ENCODE measurements at places on chromosomes 7 and 10.

DNA sequence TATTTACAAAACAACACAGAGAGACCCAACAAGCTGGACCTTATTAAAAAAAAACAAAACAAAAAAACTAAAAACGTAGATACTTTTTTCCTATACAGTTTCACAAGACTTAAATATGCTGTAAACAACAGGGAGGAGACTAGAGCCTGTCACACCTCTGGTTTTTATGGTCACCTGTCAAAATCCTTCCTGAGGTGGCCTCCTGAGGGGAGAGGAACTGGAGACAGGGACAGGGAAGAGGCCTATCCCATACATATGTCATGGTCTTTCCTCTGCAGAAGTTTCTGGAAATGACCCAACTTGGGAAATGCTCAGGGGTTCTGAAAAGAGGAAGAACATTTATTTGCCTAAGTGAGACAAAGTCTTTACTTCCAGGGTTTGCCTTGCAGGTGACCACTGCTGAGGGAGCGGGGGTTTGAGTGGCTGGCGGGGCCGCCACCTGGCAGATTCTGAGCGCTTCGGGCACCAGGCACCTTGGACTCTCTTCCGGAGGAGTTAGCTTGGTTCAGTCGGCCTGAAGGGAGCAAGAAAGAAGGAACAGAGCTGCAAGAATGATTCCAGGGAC is 18.3 kb downstream of the CPA1 start:
- no peak for DNase-seq

DNA sequence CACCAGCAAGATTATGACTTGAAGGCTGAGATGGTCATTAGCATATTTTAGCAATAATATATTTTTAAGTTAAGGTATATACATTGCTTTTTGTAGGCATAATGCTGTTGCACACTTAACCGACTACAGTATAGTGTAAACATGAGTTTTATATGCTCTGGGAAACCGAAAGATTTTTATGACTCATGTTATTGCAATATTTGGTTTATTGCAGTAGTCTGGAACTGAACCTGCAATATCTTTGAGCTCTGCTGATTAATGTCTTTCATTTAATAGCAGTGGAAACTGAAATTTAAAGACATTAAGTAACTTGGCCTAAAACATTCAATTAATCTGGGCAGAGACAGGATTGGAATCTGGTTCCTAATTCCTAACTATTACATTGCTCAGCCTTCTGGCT is 266.7 kb upstream of the PLXDC2 start:
- DNase-seq, result no peak

- peak; percentile 68 for DNase-seq
Measured at GRCh38 chr10:22550732-22551131, 163.6 kb downstream of the PIP4K2A start.

- DNase-seq, result no peak
Measured at GRCh38 chr10:121102706-121103105, 251.5 kb downstream of the WDR11 start.

GRCh38 chr10:73017955-73018480 is 63.4 kb upstream of the PLA2G12B start:
- DNase-seq, result no peak

DNA sequence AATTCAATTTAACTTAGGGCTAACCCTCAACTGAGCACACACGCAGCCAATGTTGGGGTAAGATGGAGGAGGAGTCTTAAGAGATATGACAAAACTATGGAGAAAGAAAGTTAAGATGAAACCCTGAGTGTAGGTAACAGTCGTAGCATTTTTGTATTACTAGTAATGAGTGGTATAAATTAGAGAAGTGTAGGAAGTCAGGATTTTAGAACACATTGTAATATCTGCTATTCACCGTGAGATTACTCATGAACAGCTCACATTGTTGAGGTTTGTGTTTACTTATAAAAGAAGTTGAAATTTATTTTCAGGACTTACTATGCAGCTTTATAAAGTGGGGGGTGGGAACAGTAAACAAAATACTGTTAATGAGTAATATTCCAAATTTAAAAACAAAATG is 107.2 kb downstream of the ARHGAP21 start:
- DNase-seq, result no peak

- DNase-seq, result no peak
Measured at GRCh38 chr7:47310020-47310419, 271.9 kb downstream of the TNS3 start.

GRCh38 chr7:12737373-12737772 is 49.9 kb downstream of the ARL4A start:
- DNase-seq, result no peak

DNA sequence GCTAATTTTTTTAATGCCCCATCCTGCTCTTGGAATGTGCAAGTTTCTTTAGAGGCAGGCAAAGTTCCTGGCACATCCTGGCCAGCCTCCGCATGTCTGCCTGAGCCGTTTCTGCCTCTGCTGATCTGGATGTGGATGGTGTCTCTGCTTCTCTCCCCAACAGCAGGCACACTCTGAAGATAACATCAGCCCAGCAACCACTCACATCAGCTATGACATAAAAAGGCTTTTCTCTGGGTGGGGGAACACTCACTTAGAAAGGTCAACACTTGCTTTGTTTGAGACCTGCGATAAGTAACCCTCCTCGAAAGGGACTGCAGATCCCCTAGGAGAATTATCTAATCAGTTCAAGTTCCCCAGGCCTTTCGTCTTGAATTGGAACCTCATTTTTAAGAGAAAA is 142.9 kb downstream of the FGFR2 start:
- no peak for DNase-seq

- DNase-seq, result no peak
Measured at GRCh38 chr10:60650378-60650800, 127.9 kb upstream of the CDK1 start.

- no peak for DNase-seq
Measured at GRCh38 chr7:138091032-138091431, 14.8 kb downstream of the AKR1D1 start.

- DNase-seq, result no peak
Measured at GRCh38 chr7:137036768-137037167, 168.3 kb downstream of the CHRM2 start.

DNA sequence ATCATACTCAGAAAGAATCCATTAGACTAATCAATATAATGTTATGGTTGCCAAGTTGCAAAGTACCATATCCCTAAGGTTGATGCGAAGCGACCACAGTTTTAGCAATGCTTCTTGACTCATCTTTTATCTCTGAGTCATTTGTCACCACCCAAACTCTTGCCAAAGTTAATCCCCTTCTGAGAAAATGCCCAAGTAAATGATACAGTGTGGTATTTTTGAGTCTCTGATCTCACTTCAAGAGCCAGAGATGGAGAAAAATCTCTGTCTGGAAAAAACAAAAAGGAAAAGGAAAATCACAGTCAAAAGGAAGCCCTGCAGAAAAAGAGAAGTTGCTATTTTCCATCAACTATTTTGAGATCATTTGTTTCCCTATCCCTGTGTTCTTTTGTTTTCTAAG is 26.7 kb upstream of the OTUD1 start:
- no peak for DNase-seq

- peak; percentile 59 for DNase-seq
Measured at GRCh38 chr7:93055543-93056107, 62.2 kb downstream of the SAMD9 start.

GRCh38 chr7:107267138-107267537 is 98.3 kb downstream of the HBP1 start:
- no peak for DNase-seq

DNA sequence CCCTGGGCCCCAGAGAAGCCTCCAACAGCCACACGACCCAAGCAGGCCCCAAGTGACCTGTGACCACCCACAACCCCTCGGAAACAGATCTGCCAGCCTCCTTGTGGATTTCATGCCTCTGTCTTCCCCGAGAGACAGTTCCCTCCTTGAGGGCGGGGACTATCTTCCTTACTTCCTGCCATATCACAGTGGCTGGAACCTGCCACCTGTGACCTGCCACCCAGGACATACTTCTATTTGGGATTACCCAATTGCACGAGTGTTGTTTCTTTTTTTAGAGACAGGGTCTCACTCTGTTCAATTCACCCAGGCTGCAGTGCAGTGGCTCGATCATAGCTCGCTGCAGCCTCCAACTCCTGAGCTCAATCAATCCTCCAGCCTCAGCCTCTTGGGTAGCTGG is 25.9 kb downstream of the TNRC18 start:
- DNase-seq, result no peak

DNA sequence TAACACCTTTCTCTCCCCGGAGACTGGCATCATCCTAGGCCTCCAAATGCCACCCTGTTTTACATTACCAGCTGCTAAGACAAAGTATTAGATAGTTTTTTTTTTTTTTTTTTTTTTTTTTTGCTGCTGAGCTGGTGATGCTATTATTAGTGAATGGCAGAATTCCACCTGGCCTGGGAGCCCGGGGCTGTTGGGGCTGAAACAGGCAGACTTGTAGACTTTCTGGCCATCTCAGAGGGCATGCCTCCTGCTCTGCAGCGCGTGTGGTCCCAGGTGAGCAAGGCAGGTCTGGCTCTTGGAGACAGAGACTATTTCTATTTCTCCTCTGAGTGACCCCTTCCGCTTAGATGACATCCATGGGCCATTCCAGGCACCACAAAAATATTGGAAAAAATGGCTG is 104.2 kb downstream of the EMX2 start:
- DNase-seq, result no peak

GRCh38 chr7:54978364-54979116 is 40.3 kb upstream of the EGFR start:
- no peak for DNase-seq

GRCh38 chr7:8684426-8684825 is 251.0 kb downstream of the NXPH1 start:
- DNase-seq, result no peak

DNA sequence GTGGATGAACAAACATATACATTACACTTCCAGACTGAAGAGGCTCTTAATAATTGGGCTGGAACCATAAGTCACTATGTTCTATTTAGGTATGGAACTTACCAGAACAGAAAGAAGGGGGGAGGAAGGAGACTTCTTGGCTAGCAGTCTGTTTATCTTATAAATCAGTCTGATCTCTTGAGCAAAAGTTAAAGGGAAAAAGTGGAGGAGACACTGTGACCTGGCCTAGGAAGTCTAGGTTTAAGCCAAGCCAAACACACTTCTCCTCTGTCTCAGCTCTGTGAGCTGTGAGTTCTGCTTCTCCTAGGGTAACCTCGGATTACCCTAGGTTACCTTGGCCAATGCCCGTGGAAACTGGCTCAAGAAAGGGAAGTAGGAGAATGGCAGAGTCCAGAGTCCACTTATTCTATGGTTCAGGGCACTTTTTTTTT is 95.2 kb downstream of the PFKFB3 start:
- DNase-seq, result no peak

DNA sequence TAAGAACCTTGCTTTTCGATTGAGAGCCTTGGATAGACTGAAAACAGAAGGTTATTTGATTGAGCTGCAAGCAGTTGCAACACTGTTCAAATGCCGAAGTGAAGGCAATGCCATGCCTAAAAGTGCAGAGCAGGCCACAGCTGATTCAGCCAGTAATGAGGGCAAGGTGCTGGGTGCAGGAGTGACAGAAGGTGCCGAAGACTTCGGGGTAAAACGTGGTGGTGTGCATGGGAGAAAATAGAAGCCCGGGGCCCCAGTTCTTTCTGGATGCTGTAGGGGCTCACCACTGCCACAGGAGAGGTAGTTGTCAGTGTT is 43.6 kb upstream of the GATAD1 start:
- DNase-seq, result no peak

DNA sequence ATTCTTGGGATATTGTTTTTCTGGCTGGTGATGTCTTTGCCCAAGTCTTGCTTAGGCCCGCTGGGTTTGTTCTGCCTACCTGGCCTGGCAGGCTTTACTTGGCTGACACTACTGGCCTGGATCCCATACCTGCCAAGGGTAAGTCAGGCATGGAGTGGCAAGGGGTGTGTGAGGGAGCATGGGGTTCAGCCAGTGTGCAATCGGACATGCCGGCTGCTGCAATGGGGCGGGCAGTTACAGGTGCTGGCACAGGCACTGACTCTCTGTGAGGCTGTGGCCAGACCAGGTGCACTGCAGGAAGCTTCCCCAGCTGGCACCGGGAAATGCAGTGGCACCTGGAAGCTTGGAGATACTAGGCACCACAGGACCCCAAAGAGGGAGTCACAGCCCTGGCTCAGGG is 168.4 kb downstream of the PON1 start:
- DNase-seq, result no peak

DNA sequence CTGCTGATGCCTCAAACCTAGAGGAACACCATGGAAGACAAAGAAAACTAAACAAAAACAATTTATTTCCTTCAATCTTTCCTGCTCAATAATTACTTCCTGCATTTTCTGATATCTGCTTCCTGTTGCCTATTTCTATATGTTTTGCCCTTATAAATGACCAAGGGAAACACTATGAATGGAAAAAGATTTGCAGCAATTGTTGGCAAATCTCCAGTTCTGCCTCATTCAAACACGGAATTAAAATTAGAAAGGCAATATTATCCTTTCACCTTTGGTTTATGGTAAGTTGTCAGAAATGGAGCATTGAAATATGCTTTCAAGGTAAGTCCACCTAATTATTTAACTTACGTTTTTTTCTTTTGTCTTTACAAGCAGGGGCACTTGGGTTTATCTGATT is 552.2 kb upstream of the ANKRD30A start:
- DNase-seq, result no peak

- DNase-seq, result no peak
Measured at GRCh38 chr7:147700702-147701101, 889.9 kb upstream of the C7orf33 start.

DNA sequence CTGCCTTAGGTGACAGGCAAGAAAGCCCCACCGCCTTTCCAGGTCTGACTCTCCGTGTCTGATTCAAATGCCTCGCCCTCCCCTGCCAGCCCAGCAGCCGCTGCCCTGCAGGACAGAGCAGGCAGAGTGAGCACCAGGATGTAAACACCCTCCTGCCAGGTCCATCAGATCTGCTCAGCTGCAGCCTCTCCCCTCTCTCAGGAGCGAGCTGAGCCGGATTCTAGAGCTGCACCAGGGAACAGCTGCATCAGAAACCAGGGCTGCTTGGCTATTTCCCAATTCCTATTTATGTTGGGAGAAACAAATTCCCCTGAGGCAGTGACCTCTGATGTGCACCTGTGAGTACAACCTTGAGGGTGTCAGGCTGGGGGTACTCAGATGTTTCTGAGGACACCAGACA is 121.5 kb upstream of the ZMIZ1 start:
- no peak for DNase-seq

GRCh38 chr7:16014031-16014430 is 327.5 kb upstream of the MEOX2 start:
- no peak for DNase-seq

GRCh38 chr10:112071596-112072133 is 111.9 kb downstream of the GPAM start:
- DNase-seq, result no peak

DNA sequence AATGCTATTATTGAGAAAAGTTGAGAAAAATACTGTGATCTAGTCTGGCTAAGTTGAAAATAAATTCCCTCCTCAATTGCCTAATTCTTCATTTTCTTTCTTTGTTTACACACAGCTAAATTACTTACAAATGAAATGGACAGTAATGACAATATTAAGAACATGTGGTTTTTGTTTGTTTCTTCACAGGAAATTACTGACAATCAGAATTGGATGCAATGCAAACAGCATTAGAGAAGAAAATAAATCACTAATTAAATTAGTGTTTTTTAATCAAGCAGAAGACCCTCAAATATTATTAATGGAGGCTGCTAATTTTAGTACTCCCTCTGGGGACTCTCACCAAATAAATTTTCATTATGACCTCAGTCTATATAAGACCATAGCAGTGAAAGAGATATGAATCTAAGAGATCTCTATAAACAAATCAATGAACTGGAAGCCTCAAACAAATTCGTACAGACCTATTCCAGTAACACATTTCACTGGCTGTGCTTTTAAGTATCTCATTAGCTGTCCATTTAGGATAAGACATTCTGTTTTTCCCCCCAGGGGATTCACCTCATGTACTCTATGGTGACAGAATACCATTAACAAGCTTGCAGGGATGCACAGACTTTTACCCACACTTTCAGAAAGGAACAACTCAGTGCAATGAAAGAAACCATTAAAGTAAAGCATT is 202.0 kb upstream of the DGKB start:
- DNase-seq, result no peak
